H9 (cell line): ENCODE measurements at places on chromosomes 12 and 14.

- peak; percentile 21 for DNase-seq
Measured at GRCh38 chr14:105492031-105492970, 1.3 kb downstream of the TEDC1 start.

DNA sequence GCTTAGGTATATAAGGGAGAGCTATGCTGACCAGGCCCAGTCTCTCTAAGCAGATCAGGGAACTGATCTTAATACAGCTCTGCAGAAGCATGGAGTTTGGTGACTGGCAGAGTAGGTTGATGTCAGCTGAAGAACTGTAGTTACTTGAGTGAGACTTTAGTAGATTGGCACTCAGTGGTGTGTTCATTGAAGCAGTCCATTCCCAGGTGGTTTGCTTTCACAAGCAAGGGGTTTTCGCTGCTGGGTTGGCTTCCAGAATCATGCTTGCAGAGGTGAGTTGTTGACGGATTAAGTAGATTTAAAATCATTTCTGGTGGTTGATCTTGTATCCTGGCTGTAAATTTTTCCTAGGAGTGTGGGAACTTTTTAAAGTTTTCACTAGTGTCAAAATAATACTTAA, 6.5 kb upstream of the DHRS7 start:
- no peak for DNase-seq

- no peak for DNase-seq
Measured at GRCh38 chr12:128916425-128916824, 63.1 kb downstream of the GLT1D1 start.

GRCh38 chr12:7869137-7869536, 3.6 kb downstream of the SLC2A14 start:
- DNase-seq: no peak

GRCh38 chr12:52363111-52363679, 4.1 kb downstream of the KRT85 start:
- no peak for DNase-seq

DNA sequence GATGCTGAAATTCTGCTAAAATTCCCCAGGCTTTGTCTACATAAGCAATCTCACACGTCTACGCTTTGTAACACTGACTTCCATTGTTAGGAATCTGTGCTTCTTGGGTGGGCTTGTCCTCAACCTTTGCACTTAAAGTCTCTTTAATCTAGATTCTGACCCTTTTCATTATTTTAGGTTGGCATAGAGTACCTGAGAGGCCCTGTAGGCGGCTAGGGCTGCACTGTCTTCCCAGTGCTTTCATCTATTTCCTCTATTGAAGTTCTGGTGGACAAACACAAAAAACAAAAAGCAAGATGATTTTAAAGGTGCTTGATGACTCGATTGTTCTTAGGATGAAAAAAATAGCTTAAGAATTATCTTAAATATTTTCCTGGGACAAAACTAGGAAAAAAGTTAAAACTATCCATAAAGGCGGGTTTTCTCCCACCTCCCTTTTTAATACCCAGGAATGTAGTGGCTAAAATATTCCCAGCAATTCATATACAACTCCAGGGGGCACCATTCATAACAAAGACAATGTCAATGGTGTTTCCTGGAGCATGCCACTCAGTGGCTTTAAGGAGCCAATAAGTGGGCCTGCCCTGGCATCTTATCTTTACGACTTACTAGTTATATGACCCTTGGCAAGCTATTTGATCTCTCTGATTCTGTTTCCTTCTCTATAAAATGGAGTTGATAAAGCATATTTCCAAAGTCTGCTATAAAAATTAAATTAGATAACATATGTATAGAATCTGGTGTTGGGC, 197.5 kb downstream of the STXBP6 start:
- DNase-seq: no peak

DNA sequence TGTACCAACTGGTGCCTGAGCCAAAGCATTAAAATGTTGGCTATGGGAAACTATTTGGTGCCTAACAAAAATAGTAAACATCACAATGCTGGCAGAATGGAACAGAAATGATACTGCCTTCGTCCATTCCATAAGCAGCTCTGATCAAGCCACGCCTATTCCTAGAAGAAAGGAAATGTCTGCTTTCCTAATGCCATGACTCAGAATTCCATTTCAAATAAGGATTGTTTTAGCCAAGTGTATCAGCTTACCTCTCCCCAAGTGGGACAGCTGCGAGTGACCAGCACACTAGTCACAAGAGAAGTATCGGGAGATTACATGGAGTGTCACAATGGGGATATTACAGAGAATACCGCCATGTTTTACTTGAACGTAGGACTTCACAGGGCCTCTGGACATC, 38.7 kb downstream of the GLT8D2 start:
- no peak for DNase-seq

GRCh38 chr12:52582971-52583456, 9.4 kb upstream of the KRT74 start:
- DNase-seq: peak; percentile 85

DNA sequence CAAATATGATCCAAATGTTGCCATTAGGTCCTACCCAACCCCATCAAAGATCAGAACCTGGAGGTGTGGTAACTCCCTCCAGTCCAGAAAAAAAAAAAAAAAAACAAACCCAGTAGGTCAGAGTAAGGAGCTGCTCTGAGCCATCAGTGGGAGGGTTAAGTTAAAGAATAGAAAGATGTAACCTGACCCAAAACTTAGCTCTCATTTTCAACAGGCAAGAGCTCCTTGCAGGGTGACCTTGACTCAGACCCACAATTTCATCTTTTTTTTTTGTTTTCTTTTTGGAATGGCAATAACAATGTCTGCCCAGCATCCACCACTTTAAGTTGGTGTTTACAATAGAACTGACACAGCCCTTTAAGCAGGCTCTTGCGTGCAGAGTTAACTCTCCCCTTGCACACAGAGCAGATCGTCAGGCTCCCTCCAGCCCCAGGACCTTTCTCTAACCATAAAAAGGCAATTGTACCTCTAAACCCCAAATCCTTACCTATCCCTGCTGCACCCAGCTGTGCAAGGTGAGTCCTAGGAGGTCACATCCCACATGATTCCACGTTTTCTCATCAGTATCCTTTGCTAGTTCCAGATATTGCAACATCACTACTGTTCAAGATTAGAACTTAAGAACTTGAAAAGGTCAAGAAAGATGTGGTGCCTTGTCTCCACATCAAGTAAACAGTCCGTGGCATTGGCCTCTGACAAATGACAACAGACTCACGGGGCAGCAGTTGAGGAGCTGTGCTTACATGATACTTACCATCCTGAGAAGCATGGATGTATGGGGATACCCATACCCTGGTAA, 178.6 kb upstream of the EEA1 start:
- no peak for DNase-seq

DNA sequence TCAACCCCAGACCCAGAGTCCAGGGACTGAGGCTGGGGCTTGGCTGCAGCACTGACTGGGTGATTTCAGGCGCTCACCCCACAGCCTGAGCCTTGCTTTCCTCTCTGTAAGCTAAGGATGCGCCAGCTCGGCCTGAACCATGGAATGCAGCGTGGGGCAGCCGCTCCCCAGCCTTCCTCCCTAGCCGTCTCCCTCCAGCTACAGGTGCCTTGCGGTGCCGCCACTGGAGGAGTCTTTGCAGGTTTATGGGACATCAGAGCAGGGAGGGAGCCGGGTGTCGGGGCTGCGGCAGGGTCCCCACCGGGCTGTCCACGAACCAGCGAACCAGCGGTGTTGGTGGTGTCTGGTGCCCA, 19.4 kb downstream of the PPP2R5C start:
- DNase-seq: peak; percentile 65

- DNase-seq: no peak
Measured at GRCh38 chr12:40561395-40561966, 130.8 kb upstream of the CNTN1 start.

DNA sequence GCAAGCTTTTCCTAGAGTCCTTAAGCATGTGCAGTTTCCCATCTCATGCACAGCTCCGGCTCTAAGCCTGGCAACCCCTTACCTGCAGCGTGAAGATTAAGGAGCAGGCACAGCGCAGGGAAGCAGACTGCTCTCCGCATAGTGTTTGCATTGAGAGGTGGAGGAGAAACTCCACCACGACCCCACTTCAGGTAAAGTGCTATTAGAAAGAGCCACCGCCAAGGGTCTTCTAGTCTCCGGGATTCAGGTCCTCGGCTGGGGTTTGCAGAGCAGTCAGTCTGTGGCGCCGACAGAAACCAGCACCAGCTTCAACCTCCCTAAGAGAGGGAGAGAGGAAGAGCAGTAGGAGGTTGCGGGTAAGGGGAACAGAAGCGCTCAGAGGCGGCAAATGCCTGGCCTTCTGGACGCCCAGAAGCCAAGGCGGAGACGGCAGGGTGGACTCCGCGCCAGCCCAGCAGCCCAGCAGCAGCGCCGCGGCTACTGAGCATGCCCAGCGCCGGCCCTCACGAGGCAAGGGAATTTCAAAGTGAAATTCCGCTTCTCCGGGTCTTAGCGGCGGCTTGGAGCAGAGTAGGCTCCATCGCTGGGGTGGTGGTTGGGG, at the start of gene PTPRR:
Gene PTPRR, minus strand, starts transcription at position 488 of the 601 bp plus-strand sequence. Its CDS starts 348 bp downstream, at position 140.
- DNase-seq: peak; percentile 81

DNA sequence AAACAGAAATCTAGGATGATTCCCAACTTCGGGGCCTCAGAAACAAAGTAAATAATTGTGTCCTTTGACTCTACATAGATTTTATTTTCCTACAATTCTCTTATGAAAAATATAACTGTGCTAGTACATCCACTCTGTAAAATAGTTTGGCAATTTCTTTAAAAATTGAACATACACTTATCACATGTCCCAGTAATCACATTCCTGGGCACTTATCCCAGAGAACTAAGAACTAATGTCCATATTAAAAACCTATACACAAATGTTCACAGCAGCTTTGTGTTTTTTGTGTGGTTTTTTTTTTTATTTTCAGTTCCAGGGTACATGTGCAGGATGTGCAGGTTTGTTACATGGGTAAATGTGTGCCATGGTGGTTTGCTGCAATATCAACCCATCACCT, 99.0 kb downstream of the KCNH5 start:
- DNase-seq: no peak

GRCh38 chr12:121325922-121326396, 26.3 kb downstream of the ANAPC5 start:
- DNase-seq: no peak

GRCh38 chr12:30753751-30754382, 884 bp downstream of the CAPRIN2 start:
- DNase-seq: no peak

- DNase-seq: no peak
Measured at GRCh38 chr12:1833596-1834028, 13.2 kb downstream of the LRTM2 start.

GRCh38 chr14:52023518-52023917, 34.2 kb downstream of the RTRAF start:
- no peak for DNase-seq

- DNase-seq: no peak
Measured at GRCh38 chr12:116698116-116698515, 39.8 kb downstream of the SPRING1 start.

- no peak for DNase-seq
Measured at GRCh38 chr12:89950421-89950820, 241.8 kb upstream of the ATP2B1 start.

- DNase-seq: no peak
Measured at GRCh38 chr12:121899590-121899989, 11.0 kb downstream of the PSMD9 start.

DNA sequence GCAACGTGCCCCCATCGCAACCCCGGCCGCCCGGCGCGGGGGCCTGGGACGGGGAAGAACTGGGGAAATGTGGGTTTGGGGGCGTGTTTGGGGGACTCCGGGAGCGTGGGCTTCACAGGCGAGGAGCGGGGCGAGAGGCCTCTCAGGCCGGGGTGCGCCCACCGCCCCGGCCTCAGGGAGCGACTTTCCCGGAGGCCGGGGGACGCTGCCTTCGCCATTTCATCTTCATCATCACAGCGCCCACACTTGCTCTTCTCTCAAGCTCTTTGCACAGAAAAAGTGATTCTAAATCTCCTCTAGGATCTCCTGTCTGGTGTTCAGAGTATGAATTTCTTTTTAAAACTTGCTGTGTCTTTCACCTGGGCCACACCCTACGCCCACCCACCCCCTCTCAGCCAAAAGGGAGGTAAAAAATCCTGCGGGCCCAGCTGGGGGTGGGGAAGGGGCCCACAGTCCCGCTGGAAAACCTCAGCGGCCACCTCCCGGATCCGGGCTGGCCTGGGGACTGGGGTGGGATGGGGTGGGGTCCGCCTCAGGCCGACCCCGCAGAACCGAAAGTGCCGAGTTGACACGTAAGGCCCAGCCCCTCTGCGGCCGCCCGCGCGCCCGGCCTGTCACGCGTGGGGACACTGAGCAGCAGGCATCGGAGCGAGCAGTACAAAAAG, 7.4 kb downstream of the CDKN1B start:
- no peak for DNase-seq

DNA sequence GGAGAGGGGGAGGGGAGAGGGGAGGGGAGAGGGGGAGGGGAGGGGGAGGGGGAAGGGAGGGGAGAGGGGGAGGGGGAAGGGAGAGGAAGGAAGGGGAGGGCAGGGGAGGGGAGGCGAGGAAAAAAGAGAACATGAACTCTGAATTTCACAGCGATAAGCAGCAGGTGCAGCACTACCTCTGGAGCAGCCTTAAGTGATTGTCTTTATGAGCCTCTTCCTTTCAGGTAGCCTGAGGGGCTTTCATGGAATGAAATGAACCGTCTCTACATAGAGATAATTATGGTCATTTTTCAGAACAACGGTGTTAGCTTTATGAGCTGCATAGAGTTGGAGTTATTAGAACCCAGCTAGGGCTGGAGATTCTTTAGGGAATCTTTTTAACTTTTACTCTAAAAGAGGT, 18.1 kb upstream of the PTCSC3 start:
- no peak for DNase-seq

DNA sequence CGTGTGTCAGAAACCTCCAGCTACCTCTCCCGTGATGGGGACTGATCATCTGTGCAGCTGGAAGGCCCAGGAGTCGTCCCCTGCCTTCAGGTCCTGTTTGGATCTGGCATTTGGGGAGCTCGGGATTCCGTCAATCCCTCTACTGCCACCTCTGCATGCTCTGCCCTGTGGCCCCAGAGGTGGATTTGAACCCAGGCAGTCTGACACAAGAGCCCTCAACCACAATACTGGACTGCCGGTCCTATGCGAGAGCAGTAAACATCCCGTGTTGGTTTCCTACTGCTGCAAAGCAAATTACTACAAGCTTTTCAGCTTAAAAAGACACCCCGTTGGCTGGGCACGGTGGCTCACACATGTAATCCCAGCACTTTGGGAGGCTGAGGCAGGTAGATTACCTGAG, 121.9 kb upstream of the FKBP4 start:
- DNase-seq: no peak
